ENCODE measurements at places on chromosomes 3 and 15. TPM values are rescaled to one million over a fixed set of nuclear protein-coding genes. Genes with fewer than 3 reads are reported as not detected.

The KIF23 gene
- total RNA-seq: 27.7 TPM

The ARPIN gene
- total RNA-seq: 14.1 TPM

The HIGD2B gene
- total RNA-seq: not detected

The RPS27L gene
- total RNA-seq: 89.6 TPM

The TP63 gene
- total RNA-seq: 77.4 TPM

The TRAT1 gene
- not detected for total RNA-seq

The CLDN1 gene
- 60.4 TPM for total RNA-seq

The TRA2B gene
- 118 TPM for total RNA-seq

The GPR156 gene
- total RNA-seq: 0.14 TPM

The SRPRB gene
- total RNA-seq: 40.0 TPM

The IL5RA gene
- not detected for total RNA-seq

The PLCL2 gene
- total RNA-seq: 0.85 TPM

The PLSCR2 gene
- not detected for total RNA-seq

The GOLGA8T gene
- not detected for total RNA-seq

The VILL gene
- total RNA-seq: 41.4 TPM

The DPPA2 gene
- total RNA-seq: not detected

The GFM1 gene
- 29.6 TPM for total RNA-seq

The SLC27A2 gene
- total RNA-seq: 7.3 TPM

The CCDC13 gene
- 0.35 TPM for total RNA-seq

The SUSD5 gene
- 1.1 TPM for total RNA-seq

The MOBP gene
- total RNA-seq: not detected

The ACTC1 gene
- not detected for total RNA-seq

The CRABP1 gene
- total RNA-seq: not detected

The FMN1 gene
- 2.9 TPM for total RNA-seq

The CYP8B1 gene
- not detected for total RNA-seq

The LRRC57 gene
- total RNA-seq: 10.7 TPM

Data from airway epithelial cell (primary cell).